ENCODE measurements at places on chromosomes 3 and 15.

- peak; percentile 65 for DNase-seq
These were observed 11.9 kb downstream of the ARRDC4 start for GRCh38 chr15:97972366-97972765.

DNA sequence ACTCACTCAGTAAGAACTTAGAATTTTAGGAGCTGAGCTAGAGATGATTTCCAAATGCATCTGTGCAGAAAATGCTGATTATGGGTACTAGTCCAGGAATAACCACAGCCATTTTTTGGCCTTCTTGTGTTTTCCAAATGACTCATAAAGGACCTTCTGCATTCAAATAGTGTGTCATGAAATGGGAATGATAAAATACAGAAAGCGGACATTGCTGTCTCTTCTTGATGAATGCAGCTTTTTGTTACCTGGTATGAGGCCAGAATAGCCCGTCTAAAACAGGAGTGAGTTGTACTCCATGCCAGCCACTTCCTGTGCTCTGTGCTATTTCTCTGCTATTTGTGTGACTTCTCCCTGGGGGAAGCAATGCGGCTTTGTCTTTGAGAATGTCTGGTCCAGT is 20.5 kb upstream of the FRMD5 start:
- DNase-seq = no peak

DNA sequence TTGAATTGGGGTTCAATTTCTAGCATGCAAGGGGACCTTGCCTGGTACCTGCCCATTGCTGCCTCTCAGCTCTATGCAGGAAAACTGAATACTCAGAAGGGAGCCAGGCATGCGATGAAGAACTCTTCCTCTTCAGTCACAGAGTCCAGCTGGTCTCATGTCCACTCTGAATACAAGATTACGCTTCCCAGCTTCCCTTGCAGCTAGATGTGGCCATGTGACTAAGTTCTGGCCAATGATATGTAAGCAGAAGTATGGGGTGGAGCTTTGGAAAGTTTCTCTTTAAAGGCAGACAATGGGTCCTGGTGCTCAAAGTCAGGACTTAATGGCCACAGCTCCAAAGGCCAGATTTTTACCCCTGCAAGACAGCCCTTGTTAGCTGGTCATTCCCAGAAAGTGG is 9.0 kb downstream of the WNT7A start:
- no peak for DNase-seq

DNA sequence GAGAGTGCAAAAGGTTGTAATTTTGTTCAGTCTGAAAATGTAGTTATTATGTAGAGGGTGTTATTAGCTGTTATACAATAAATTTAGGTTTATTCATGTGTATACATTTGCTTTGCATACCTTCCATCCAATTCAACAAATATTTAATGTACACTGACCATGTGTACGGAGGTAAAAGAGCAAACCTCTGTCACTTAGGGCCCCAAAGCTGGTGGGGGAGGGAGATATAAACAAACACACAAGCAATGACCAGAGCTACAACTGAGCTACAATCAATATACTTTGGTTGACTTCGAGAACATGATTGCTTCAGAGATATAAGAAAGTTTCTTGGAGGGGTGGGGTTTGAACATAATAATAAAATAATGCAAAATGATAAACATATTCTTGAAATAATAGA is 17.5 kb upstream of the BCL6 start:
- DNase-seq = no peak

- DNase-seq = no peak
These were observed 5.0 kb downstream of the BCL2A1 start for GRCh38 chr15:79965846-79966630.

DNA sequence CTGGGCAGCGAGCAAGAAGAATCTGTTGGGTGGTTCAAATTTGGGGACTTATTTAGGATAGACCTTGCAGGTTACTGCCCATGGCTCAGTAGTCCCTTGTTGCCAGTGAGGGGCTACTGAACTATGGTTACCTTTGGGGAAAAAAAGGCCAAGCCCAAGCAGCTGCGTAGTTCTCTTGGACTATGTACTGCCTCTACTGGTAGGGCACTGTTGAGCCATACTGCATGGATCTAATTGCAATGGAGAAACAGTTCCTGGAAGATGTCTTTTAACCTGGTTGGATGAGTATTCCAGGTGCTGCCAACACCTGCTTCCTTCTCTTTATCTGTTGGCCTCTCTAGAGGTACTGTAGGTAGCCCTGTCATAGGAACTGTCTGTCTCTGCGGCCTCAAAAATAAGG is 671.9 kb upstream of the CBLB start:
- DNase-seq = no peak

GRCh38 chr3:8443829-8444791 is 57.5 kb upstream of the LMCD1 start:
- peak; percentile 85 for DNase-seq

GRCh38 chr15:44193651-44194322 is 1.3 kb downstream of the FRMD5 start:
- peak; percentile 41 for DNase-seq

DNA sequence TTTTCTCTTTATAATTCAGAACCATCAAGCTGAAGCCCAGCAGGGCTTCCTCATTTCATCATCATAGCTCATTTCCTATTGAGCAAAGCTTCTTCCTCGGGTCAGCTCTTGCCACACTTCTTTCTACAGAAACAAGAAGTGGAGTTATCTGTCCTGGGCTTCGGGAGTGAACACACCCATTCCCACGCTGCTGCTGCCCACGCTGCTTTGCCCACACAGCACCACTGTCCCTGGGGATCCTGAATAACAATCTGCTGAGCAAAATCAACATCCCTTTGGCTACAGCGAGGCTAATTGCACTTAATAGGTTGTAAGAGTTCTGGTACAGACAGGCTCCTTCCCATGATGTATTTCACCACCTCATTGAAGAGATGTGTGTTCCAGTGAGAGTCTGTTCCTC is 23.7 kb downstream of the CEP19 start:
- no peak for DNase-seq

GRCh38 chr15:99248000-99248715 is 1.2 kb downstream of the TTC23 start:
- DNase-seq = no peak

- DNase-seq = no peak
These were observed 67.3 kb downstream of the VGLL4 start for GRCh38 chr3:11576453-11576852.

GRCh38 chr3:43154980-43155379 is 49.1 kb upstream of the POMGNT2 start:
- no peak for DNase-seq

- DNase-seq = no peak
These were observed 234.6 kb downstream of the RAP2B start for GRCh38 chr3:153396581-153396980.

GRCh38 chr15:29611057-29611456 is 211.2 kb downstream of the TJP1 start:
- DNase-seq = no peak

DNA sequence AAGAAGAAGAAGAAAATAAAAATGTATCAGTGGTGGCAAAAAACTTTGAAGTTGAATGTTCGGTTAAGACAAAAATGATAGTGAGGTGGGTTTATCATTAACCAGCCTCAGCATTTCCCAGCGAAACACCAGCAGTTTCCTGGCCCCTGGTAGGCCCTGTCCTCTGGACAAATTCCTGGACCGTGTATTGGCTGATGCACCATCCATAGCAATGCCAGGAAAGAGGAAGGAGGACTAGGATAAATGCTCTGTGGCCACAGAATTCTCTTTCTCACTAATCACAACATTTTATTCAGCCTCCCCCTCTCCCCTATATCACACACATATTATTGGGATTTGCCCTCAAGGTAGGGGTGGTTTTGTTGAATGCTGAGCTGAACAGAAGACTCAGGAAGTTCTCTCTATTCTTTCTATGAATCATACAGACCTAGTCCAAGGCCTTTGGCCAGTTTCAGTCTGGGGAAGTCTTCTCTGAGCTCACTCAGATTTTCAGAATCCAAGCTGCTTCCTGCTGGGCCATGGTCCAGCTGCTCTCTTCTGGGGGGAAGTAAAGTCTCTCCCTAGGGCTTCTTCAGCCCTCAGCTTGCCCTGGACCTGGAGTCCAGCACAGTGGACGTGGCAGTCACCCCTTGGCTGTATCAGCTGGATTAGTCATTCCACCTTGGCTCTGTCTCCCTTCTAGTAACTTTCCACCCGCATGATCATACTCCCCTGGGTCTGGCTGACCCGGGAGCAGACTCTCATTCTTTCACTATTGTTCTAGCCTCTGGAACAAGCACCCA is 27.6 kb downstream of the SLC28A1 start:
- DNase-seq = no peak

GRCh38 chr3:124685481-124685880 is 44.8 kb upstream of the UMPS start:
- DNase-seq = no peak

DNA sequence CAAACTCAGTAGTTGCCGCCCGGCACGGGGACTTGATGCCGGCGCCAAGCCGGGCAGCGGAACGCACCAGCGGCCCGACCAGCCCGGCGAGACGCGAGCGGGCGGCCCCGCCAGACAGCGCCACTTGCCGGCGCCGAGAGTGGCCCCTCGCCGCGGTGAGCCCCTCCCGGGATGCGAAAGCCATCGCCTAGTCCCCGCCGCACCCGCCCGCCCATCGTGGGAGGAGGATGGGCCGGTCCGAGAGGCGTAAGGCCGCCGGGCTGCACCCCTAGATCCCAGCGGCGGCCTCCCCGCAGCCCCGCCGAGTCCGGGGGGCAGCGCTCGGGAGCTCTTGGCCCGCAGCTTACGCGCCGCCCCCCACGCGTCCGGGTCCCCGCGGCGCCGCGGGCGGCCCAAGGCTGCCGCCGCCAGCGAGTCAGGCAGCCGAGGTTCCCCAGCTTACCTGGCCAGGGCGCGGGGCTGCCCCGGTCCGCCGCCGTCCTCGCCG is 609 bp downstream of the GOLGA8A start:
- DNase-seq = peak; percentile 45

- no peak for DNase-seq
These were observed 4.1 kb upstream of the EPHB3 start for GRCh38 chr3:184557348-184557950.

DNA sequence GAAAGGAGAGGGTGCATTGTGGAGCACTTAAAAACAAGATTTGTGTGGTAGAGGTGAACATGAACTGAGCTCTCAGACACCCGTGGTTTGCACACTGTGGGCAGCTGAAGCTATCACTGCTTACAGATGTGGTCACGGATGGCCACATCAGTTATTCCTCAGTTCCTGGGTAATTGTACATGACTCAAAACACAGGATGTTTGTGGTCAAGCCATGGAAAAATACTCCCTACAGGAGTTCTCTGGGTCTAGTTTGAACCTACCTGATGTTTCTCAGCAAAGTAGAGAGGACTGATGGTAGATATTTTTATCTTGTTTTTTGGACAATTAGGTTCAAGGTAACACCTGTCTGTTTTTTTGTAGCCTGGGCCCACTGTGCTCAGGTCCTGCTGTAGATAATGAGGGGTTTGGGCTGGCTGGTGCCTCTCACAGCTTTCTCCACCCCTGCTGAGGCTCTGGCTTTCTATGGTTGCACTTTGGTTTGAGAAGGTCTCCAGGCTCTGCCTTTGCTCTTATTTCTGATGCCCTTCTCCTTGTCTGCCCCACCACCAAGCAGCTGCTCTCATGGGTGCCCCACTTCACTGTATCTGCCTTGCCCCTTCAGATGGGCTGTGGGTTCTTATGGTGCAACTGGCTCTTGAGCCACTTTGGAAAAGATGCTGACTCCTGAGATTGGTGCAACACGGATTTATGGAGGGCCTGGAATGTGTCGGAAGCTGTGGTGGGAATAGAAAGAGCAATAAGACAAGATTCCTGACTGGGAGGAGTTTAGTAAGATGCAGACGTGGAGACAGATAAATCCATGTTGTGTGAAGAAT is 40.1 kb downstream of the CDCP1 start:
- DNase-seq = no peak

GRCh38 chr15:65771870-65772269 is 20.2 kb downstream of the DENND4A start:
- DNase-seq = no peak

- DNase-seq = peak; percentile 56
These were observed 4.8 kb downstream of the UBE2E1 start for GRCh38 chr3:23810343-23811184.

DNA sequence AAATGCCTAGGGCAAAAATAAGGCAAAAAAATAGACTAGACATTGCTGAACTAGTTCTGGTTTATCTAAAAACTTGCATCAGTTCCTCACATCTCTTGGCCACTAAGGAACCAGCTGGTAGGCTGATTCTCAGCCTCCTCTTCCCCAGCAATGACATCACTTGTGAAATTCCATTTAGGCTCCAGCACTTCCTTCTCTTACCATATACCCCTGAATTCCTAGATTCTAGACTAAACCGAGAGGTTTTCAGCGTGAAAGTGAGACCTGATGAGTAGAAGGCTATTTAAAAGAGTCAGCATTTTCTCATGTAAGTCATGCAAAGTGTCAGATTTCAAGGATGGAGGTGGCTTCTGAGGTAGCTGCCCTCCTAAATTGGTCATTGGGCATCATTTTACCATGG is 247.1 kb upstream of the CDIN1 start:
- DNase-seq = no peak

DNA sequence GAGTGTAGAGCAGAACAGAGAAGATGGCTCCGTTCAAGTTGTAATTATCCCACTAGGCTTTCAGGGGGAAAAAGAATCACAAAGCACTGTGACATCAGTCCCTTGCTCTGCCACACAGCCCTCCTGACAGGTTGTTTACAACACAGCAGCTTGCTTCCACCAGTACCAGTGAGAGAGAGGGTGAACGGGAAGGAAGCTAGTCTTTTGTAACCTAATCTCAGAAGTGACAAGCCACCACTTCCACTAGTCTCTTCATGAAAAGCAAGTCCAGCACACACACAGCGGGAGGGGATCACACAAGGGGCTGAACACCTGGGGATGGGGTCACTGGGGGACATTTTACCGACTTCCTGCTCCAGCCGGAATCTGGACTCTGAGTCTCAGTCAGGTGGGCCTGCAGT is 86.3 kb downstream of the FAM81A start:
- DNase-seq = no peak

DNA sequence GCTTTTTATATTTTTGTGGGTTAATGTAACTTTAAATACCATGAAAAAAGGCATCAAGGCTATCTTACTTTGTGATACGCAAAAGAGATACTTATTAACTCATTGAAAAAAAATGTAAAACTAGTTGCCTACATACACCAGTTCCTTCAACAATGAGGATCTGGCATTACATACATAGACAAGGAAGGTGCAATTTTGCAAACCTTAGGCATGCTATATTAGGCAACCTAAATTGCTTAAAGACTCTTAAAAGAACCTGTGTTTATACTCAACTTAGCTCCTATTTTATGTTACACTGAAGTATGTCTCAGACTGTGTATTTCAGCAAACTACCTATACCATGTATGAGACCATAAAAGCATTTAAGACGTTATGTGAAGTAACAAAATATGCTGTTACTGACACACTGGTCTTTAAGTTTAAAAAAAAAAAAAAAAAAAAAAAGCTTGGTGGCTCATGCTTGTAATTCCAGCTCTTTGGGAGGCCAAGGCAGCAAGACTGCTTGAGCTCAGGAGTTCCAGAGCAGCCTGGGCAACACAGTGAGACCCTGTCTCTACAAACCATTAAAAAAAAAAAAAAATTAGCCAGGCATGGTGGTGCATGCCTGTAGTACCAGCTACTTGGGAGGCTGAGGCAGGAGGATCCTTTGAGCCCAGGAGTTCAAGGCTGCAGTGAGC is 9.1 kb downstream of the TASOR start:
- DNase-seq = no peak
